ENCODE measurements at places on chromosomes 7 and 10.
A peak's percentile ranks its signal among the peaks of the same experiment; 100 is the strongest.

DNA sequence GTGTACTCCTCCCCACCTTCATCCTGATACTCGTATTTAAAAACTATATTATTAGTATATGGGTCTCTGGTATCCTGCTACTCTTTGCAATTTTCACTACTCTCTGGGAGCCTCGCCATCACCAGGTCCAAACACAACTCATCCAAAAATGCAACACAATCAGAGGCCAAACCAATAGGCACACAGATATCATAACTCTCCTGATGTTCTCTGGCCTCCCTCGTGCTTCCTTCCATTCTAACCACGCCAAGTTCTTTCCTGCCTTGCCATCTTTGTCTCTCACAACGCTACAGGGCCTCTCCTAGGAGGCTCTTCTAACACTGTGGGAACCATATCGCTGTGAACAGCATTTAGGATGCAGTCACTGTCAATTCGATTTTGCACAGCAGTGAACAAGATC is 7.3 kb downstream of the RHEB start:
- DNase-seq: no peak

GRCh38 chr7:113809581-113809980 is 109.2 kb downstream of the PPP1R3A start:
- no peak for DNase-seq

DNA sequence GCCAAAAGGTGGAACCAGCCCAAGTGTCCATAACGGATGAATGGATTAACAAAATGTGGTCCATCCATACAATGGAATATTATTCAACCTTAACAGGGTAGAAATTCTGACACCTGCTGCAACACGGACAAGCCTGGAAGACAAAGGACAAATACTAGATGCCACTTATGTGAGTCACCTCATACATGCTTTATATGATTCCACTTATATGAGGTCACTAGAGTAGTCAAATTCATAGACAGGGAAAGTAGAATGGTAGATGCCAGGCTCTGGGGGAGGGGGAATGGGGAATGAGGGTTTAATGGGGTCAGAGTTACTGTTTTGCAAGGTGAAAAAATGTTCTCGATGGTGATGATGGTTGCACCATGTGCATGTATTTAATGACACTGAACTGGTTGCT is 34.0 kb upstream of the CYTH3 start:
- DNase-seq: no peak

DNA sequence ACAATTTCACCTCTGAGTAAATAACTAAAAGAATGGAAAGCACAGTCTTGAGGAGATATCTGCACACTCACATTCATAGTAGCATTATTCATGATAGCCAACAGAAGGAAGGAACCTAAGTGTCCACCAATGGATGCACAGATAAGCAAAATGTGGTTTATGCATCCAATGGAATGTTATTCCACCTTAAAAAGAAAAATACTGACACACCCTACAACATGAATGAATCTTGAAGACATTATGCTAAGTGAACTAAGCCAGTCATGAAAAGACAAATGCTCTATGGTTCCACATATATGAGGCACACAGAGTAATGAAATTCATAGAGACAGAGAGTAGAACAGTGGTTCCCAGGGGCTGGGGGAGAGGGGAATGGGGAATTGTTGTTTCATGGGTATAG is 6.5 kb upstream of the CCSER2 start:
- no peak for DNase-seq

GRCh38 chr7:81811956-81812865 is 42.4 kb upstream of the HGF start:
- no peak for DNase-seq

- no peak for DNase-seq
These were observed 115.3 kb upstream of the AMPH start for GRCh38 chr7:38746438-38746837.

GRCh38 chr10:11215471-11215870 is 197.8 kb downstream of the CELF2 start:
- no peak for DNase-seq

DNA sequence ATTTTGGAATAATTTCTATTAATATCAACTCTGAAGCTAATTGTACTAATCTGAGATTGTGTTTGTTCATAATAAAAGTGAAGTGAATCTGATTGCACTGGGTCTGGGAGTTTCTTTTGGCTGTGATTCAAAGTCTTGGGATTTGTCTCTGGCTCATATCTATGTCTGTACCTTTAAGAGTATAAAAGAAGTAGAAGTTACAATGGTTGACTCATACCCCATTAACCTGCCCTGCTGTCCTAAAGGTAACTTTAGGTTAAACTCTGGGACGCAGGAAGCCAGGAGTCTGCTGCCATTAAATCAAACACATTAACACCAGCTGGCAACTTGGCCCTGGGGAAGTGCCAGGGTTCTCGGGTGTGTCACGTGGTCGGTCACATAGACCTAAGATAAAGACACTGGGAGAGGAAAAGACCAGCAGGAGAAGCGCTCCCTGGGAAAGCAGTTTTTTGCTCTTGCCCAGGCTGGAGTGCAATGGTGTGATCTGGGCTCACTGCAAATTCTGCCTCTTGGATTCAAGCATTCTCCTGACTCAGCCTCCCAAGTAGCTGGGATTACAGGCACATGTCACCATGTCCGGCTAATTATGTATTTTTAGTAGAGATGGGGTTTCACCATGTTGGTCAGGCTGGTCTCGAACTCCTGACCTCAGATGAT is 17.8 kb downstream of the SCD start:
- DNase-seq: peak; percentile 90

- DNase-seq: peak; percentile 21
These were observed 8.9 kb downstream of the FBXL13 start for GRCh38 chr7:103065667-103066066.

GRCh38 chr10:14822879-14823755 is 14.7 kb downstream of the CDNF start:
- peak; percentile 29 for DNase-seq

GRCh38 chr7:18861514-18862118 is 255.8 kb downstream of the TWIST1 start:
- DNase-seq: no peak

DNA sequence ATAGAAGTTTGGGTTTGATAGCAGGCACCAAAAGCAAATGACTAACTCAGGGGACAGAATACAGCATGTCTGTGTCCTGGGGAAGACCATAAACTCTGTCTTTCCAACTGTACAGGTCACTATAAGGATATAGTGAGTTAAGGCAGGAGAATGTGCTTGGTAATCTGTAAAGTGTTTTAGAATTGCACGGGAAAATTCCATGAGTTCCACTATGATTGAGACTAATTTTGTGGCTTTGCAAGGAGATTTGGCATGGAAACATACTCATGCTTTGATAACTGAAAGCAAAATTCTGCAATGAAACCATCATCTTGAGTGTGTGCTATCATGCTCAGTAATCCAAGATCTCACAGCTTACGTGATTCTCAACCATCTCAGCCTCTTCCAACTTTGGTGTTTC is 152.6 kb downstream of the PKD1L1 start:
- DNase-seq: no peak

DNA sequence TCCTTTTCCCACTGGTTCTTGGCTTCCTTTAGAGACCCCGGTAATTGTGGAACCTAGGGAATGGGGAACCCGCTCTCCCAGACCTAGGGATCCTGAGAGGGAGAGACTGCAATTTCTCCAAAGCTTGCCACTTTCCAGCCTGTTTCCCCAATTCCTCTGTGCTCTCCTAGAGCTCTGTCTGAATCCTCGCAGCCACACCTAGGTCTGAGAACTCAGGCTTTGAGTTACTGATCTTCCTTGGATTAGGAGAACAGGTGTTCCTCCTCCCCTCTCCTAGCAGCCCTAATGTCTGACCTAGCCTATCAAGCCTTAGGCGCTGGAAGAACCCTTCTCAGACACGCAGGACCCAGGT is 20.0 kb downstream of the WNT8B start:
- no peak for DNase-seq

DNA sequence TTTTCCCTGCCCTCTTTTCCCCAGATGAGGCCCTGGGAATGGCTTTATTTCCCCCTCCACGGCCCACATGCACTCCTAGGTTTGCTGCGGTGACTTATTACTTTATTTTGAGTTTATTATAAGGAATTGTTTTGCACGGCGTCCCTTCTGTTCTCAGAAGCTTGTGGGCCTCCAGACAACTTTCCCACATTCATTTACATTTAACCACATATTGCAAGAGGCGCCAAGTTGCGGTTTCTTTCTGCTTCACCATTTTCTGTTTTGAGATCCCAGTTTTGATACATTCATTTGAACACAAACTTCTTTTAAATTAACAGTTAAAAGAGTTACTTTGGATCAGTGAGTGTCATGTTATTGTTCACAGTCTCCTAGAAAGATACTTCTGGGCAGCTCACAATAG is 532.5 kb upstream of the MGMT start:
- DNase-seq: no peak

- DNase-seq: no peak
These were observed 180.3 kb downstream of the DNAJB6 start for GRCh38 chr7:157516911-157517781.

DNA sequence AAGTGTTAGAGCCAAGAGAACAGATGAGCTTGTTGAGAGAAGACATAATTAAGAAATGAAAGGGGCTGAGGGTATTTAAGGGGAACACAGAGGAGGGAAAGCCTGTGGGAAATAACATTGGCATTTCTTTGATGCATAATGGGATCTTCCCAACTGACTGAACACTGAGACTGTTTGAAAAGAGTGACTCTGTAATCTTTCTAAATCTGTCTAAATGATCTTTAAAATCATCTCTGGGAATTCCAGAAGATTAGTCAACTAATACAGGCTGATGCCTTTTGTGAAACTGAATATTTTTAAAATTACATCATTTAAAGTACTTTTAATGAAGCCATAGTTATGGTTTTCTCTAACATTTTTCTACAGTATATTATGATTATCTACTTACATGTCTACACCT is 17.4 kb upstream of the SLC35G1 start:
- no peak for DNase-seq

DNA sequence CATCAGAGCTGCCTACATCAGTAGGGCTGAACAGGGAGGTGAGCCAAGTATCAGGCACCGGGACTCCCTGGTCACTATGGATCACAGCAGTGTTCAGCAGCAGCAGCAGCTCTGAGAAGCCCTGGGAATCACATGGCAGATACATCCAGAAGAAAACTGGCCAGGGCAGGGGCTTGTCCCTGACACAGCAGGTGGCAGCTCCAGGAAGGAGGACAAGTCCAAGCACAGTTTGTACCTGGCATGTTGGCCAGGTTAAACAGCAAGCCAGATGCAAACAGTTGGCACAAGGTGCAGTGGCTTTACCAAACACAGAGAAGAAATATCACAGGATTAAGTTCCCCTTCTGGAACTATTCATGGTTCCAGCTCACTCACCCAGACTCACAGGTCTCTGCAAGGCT is 139.4 kb downstream of the KCNMA1 start:
- no peak for DNase-seq

DNA sequence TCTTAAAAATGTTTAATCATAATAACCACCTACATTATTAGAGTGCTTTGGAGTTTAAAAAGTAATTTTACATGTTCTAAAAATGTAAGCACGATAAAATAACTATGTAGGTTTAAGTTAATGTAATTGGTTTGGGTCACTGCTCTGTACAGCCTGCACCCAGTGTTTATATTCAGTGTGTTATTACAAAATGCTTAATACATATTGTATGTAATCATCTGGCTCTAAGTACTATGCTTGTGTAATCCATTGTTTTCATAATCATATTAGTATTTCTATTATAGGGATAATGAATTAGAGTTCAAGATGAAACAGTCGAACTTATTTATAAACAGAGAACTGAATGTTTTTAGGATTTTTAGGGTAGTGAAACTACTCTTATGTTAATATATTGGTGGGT is 13.1 kb downstream of the RPA3 start:
- DNase-seq: no peak

GRCh38 chr7:45660201-45660900 is 86.2 kb downstream of the ADCY1 start:
- no peak for DNase-seq

DNA sequence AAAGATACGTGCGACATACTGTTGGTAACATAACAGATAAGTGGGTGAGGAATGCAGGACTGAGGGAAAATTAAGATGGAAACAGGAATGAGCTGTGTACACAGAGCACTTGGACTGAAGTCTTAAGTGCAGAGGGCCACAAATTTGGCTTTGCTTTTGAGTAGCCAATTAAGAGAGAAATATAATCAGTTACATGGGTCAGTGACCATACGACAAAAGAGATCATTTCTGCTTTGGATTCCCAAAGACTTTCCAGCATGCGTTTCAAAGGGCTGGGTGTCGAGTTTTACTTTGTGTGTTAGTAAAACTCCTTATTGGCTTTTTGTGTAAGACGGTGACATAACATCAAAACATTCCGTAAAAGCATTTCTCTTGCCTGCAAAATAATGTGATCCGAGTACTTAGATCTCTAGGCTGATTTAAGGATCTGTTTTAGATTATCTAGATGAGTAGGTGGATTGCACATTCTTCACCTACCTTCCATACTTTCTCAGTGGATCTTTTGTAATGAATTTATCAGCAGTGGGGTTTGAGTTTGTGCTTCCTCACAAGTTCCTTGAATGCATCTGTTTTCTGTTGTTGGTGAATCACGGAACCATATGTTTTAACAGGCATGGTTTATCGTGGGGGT is 7.5 kb downstream of the RABGEF1 start:
- no peak for DNase-seq

DNA sequence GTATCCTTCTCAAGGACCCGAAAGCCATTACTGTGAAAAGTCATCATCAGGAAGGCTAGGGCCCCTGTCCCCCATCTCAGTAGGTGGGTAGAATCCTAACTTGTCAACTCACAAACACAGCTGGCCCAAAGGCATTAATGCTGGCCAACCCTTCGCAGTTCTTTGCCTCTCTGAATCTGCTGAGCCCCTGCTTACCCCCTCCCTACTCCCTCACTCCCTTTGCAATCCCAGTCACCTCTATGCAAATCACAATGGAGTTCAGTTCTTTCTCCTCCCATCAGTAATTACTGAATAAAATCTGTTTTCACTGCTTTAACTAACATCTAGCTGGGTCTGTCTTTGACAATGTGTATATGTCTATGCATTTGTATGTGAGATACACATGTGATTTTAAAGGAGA is 38.1 kb upstream of the AOAH start:
- no peak for DNase-seq

DNA sequence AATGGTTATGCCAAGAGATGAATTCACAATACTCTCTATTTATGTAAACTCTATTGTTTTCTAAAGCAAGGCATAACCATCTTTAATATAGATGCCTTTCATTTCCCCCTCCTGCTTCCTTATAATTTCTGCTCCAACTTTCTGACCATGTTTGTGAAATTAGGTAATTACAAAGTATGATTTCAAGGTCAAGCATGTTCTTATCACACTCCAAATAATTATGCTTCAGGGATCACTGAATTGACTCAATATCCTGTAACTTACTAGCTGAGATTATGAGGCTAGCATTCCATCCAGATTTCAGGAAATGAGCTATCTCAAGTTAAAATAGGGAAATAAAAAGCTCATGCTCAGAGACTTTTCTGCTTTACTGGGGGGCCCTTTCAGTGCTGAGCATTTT is 655.9 kb upstream of the IGFBP3 start:
- DNase-seq: no peak

Measured in transverse colon (tissue), 4 donors.